A673 (cell line): ENCODE measurements at places on chromosomes 13 and 19.
A peak's percentile ranks its signal among the peaks of the same experiment; 100 is the strongest.

DNA sequence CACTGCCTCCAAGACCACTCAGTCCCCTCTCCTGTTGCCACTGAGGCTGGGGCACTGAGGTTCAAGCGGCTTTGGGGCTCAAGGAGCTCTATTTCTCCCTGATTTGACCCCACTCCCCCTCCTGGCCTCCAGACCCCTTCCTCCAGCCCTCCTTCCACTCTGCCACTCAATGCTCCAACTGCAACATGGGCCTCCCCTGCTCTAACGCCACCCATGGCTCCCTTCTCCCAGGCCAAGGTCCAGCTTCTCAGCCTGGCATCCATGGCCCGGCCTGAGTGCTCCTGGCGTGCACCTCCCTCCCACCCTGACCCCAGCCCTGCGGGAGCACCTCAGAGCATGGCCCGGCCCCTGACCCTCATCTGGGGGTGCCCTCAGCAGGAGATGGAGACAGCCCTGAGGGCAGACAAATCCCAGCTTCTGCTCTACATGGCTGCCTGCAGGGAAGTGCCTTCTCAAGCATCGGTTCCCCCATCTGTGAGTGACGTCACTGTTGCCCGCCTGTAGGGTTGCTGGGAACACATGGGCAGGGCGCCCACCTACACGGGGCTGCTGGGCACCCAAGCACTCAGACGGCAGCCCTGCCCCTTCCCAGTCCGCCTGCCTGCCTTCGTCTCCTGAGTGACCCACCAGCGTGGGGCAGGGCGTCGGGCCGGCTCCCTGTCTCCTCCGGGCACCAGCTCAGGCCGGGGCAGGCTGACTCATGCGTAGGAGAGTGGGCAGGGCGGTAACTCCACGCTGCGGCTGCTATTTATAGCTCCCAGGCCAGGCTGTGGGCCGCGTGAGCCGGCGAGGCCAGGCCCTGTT lies 1.6 kb upstream of the DIRAS1 start:
- DNase-seq, result no peak

- peak; percentile 60 for DNase-seq
Observed at GRCh38 chr19:7199613-7200533, 94.3 kb downstream of the INSR start.

DNA sequence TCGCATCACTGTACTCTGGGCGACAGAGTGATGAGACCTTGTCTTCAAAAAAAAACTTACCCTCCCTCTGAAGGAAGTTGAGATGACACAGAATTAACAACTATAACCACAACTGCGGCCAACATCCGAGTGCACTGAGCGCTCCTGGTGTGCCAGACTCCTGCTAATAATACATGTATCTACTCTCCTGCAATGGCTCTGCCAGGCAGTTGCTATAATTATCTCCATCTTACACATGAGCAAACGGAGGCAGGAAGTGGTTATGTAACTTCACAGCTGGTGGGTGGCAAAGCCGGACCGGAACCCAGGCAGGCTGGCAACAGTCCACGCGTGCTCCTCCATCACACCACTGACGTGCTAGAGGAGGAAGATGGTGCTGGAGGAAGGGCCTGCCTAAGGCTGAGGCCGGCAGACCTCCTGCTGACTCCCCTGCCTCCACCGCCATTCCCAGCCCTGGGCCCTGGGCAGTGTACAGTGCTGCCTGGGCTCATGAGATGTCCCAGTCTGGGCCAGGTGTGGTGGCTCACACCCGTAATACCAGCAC lies 12.6 kb downstream of the XRCC1 start:
- peak; percentile 97 for DNase-seq

DNA sequence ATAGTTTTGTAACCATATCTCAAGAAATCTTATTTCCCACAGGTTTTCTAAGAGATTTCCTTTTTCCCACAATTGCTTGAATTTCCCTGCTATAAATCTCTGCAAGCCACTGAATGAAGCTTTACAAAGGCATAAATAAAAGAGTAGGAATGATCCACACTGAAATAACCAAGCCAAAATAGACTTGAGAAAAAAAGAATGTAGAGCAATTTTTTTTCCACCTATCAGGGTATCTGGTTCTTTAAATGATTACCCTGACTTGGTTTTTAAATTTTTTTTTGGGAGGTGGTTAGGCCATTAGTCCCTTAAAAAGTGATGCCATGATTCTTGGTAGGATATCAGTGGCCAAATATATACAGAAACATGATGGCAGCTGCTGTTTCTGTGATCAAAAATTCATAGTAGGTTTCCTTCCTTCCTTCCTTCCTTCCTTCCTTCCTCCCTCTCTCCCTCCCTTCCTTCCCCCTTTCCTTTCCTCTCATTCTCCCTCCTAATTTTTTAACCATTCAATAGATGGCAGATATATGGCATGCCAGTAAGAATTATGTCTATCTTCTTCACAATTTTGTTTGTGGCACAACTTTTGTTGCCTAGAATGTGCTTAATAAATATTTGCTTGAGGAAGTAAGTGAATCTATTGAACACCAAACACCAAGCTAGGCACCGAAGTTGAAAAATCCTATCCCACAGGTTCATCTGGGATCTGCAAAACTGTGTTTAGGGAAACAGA lies 233.7 kb downstream of the LHFPL6 start:
- peak; percentile 93 for DNase-seq

GRCh38 chr19:38697641-38698071 lies 46.6 kb downstream of the CAPN12 start:
- DNase-seq, result no peak

GRCh38 chr13:99332456-99332855 lies 25.3 kb upstream of the GPR183 start:
- no peak for DNase-seq

GRCh38 chr13:105719859-105720258 lies 815.6 kb downstream of the EFNB2 start:
- DNase-seq, result no peak

DNA sequence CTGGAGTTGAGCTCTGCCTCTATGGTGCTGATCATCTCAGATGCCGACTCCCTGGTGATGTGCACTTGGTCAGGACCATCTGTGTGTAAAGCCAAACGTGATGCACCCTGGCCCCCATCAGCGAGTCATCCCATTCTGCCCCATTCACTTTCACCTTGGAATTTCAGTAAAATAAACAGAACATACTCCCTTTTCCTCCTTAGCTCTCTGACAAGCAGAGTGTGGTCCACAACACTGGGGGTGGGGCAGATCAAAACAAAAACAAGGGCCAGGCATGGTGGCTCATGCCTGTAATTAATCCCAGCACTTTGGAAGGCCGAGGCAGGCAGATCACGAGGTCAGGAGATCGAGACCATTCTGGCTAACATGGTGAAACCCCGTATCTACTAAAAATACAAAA lies 12.3 kb downstream of the CEACAM20 start:
- DNase-seq, result no peak

DNA sequence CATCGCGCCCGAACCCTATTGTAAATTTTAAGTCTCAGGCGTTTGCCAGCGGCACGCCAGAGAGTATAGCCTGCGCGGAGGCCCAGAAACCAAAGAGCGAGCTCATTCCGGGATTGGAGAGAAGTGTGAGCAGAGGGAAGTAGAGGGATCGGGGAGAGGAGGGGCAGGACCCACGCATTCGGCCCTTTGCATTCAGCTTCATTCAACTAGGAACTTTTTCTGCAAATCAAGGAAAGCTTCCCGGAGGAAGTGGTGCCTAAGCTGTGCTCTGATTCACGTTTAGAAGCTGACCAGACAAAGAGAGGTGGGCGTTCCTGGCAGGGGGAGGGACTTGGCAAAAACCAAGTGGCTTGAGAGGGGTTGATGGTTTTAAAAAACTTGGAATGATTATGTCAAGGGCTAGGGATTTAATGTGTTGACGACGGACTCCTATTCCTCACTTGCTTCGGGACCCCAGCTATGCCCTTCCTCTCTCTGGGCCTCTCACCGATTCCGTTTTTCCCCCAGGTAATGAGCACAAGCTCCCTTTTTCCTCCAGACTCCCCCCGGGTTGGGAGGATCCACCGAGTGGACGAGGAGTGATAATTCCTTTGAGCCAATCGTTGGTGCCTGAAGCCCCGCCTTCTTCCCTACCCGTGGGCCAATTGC lies 811 bp upstream of the PRMT1 start:
- DNase-seq, result peak; percentile 92

DNA sequence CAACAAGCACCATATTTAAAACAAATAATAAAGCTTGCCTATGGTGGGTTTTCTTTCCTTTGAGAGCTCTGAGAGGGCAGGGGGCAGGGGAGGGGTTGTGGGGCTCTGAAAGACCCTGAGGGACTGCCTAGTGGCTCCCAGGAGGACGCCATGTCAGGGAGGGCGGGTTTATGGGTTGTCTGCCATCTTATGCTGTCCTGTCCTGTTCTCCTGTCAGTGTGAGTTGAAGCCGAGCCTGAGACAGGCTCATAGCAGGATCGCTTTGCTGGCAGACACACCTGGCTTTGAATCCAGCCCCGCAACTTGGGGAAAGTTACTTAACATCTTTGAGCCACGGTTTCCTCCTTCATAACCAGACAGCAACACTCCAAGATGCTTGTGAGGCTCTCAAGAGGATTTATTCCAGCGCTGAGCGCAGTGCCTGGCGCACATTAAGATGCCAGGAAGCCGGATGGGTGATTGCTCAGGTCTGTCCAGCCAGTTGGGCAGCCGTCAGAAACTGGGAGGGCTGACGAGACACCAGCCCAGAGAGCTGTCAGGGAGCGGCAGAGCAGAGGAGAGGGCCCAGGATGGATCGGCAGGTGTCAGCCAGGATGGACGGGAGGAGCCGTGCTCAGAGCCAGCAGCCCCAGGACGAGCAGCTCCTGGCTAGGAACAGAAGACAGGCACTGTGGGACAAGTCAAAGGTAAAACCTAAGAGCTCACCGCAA lies 36.8 kb upstream of the C1QTNF9 start:
- peak; percentile 53 for DNase-seq

- no peak for DNase-seq
Observed at GRCh38 chr19:49188626-49189200, 31.1 kb downstream of the TRPM4 start.

DNA sequence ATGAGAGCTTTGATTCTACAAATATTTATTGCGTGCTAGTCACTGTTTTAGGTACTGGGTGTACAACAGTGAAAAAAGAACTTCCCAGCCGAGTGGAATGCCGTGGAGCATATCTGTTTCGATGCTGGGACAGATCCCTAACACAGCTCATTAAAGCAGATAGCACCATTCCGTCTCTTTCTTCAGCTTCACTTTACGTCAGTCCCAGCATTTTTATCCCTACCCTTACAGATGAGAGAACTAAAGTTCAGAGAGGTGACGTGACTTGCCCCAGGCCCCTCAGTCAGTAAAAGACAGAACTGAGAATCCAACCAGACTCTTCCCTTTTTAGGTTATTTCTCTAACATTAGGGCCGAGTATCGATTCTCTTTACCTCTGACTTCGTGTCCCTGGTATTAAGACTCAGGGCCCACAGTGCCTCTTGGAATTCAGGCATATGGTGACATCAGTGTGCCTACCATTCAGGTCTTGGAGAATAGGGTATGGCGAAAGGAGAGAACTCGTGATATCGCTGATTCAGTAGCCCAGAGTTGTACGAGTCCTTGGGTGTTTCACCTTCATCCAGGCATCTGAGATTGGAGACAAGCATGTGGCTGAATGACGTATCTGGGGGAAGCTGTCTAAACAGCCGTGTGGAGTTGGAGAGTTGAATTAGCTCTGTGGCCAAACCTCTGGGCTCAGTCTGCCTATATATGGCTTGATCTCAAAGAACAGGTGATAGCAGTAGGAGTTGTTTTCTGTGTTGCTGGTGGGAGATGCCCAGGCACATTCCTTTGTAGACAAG lies 27.1 kb downstream of the ACTN4 start:
- DNase-seq, result no peak

DNA sequence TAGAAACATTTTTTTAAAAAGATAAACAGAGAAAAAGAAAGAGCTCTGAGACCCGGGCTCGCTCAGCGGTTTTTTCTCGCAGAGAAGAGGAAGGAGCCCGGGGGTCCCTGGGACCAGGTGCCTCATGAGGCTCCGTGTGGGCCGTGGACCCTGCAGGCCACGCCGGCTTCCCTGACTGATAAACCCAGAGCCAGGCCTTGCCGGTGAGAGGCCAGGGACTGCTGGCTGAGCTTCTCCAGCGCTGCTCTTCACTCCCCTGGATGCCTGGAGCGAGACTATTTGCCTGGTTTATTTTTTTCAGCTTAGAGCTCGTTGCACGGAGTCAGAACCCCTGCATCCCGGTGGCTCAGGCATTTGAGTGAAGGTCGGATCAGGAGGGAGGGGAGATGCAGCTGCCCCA lies 53.4 kb upstream of the F7 start:
- no peak for DNase-seq

DNA sequence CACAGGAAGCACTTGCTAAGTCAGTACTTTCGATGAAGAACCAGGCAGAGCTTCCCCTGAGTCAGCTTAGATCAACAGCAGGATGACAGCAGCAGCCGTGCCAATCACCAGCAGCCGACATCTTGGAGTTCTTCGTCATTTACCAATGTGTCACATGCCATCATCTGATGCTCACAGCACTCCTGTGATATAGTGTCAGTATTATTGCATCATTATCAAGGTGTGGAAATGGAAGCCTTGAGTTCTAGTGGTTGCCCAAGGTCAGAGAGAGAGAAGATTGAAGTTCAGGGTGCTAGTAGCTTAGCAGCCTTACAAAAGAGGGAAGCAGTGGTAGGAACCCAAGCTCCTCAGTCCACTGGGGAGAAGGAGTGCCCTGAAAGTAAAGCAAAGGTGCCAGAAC lies 331.5 kb downstream of the ZNF536 start:
- no peak for DNase-seq

DNA sequence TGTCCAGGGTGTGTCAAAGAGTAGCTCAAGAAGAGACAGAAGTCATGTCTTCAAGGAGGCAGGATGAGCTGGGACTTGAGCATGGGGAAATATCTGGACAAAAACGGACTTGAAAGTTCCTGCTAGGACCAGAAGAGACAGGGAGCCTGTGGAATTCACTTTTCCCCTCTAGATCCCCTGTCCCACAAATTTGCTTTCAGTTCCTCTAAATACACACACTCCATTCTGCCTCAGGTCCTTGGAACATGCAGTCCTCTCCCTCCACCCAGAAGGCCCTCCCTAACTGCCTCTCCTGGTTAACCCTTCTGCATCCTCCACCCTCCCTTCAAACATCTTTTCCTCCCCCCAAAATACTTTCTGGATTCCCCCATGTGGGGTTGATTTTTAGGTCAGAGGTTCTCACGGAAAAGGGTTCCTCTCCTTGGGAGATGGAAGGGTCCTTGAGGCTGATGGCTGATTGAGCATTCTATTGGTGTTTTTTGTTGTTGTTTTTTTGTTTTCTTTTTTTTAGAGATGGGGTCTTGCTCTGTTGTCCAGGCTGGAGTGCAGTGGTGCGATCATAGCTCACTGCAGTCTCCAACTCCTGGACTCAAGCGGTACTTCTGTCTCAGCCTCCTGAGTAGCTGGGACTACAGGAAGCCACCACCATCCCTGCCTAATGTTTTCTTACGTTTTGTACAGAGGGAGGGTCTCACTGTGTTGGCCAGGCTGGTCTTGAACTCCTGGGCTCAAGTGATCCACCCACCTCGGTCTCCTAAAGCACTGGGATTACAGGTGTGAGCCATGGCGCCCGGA lies 6.9 kb upstream of the RETN start:
- no peak for DNase-seq
